PC-9 (cell line): ENCODE measurements at places on chromosomes 12 and 14. TPM values are rescaled to one million over a fixed set of nuclear protein-coding genes. Genes with fewer than 3 reads are reported as not detected.

- no peak for DNase-seq
Observed at GRCh38 chr14:22448035-22448904, 140.8 kb downstream of the DAD1 start.

TAS2R31 gene
- 3.1 and 3.5 TPM in 2 replicates for total RNA-seq

- no peak for DNase-seq
Observed at GRCh38 chr12:56800221-56800620, 37.1 kb downstream of the HSD17B6 start.

ST8SIA1 gene
- 2.4 and 3.1 TPM in 2 replicates for total RNA-seq

DNA sequence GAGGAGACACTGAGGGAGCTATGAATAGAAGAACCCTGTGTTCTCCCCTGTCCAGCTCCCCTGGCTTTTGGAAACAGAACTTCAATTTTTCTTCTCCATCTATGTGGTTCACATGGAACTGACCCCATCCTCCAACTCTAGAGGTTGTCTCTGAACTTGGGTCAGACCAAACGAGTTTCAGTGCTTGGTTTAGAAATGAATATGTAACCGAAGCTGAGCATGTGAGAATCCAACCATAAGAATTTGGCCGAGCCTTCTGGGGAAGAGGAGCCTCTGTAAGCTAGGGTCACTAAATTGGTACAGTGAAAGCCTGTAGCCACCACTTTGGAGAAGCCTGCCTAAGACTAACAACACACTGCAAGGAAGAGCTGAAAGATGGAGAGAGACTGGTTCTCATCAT is 464.4 kb downstream of the ZFP36L1 start:
- DNase-seq, result no peak

PLD4 gene
- 0.05 TPM in 1 of 2 replicates, not detected in the other for total RNA-seq

- no peak for DNase-seq
Observed at GRCh38 chr12:54126029-54126695, 62.6 kb downstream of the SMUG1 start.

DNA sequence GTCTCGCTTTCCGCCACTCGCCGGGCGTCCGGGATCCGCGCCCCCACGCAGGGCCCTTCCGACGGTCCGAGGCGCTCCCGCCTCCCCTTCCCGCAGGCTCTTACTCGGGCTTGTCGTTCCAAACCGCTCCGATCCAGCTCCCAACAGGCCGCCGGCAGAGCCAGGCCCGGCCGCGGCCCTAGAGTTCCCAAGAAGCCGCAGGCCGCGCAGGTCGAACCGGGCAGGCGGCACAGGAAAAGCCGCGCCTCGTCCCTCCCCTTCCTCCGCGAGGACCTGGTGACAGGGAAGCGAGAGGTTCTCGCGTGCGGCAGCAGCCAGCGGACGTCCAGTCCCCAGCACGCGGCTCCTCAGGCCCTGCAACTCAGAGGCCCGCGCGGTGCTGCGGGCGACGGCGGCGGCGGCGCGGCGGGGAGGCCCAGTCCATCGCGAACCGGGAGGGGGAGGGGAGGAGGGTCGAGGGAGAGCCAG is 272 bp downstream of the HECTD1 start:
- peak; percentile 57 for DNase-seq

- DNase-seq, result peak; percentile 56
Observed at GRCh38 chr12:94262228-94263010, 114.0 kb downstream of the PLXNC1 start.

DNA sequence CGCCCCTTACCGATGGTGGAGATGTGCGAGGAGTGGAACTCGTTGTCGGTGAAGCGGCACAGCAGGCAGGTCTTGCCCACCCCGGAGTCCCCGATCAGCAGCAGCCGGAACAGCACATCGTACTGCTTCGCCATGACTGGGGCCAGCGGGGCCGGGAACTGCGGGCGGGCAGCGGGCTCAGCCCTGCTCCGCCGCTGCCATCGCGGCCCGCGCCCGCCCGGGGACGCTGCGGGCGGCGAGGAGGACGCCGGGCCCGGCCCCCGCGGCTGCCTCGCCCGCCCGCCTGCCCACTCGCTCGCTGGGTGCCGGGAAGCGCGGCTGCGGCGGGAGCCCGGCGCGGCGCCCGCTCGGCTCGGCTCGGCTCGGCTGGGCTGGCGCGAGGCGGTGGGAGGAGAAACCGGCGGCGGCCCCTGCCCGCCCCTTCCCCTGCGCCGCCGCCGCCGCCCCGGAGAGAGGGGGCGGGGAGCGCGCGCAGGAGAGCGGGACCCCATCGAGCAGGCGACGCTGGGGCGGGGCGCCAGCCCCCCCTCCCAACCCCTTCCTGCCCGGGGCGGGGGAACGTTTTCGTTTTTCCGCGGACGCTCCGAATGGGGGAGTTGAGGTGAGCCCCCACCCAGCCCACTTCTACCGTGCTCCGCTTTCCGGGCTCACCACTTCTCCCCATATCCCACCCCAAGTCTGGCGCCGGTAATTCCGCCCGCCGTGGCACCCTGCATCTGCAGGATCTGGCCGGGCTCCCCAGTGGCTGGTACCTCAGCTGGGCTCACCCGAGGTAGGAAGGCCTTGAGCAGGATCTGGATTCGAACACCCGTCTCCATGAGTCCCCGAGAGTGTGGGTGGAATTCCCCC is at the start of gene RAB15:
Gene RAB15, minus strand, starts transcription at position 394 of the 849 bp plus-strand sequence. Its CDS starts 260 bp downstream, at position 134.
- DNase-seq, result peak; percentile 42

DNA sequence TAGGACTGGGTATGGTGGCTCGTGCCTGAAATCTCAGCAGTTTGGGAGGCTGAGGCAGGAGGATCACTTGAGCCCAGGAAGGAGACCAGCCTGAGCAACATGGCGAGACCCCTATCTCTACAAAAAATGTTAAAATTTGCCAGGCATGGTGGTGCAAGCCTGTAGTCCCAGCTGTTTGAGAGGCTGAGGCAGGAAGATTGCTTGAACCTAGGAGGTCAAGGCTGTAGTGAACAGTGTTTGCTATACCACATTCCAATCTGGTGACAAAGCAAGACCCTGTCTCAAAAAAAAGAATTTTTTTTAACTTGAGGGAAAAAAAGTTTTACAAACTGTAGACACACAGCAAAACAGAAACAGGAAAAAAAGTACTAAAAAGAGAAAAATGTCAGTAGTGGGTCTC is 2.3 kb upstream of the MAP3K9 start:
- DNase-seq, result peak; percentile 59

- DNase-seq, result no peak
Observed at GRCh38 chr14:74347097-74347794, 1.0 kb upstream of the VRTN start.

DNA sequence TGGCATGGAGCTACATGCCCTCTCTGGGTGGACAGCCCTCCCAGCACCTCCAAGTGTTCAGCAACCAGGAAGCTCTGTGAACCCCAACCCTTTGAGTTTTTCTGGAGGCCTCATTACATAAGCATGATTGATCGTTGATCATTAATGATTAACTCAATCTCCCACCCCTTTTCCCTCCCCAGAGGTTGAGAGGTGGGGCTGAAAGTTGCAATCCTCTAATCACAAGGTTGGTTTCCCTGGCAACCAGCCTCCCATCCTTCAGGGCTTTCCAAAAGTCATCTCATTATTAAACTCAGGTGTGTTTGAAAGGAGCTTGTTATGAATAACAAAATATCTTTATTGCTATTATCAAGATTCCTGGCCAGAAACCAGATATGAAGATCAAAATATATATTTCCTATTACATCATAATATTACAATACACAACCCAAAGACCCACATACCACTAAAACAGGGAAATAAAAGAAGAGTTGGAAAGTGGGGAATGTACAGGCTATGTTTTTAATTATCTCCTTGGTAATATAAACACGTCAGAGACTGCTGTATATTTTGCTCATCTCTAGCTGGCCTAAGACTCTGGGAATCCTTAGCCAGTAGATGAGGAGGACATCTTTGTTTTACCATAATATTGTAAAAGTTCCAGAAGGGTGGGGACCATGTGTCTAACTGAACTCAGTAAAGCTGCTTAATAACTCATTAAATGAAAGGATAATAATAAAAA is 73.6 kb downstream of the SSPN start:
- DNase-seq, result no peak

GRCh38 chr12:93763746-93764147 is 86.6 kb downstream of the CRADD start:
- DNase-seq, result no peak

DNA sequence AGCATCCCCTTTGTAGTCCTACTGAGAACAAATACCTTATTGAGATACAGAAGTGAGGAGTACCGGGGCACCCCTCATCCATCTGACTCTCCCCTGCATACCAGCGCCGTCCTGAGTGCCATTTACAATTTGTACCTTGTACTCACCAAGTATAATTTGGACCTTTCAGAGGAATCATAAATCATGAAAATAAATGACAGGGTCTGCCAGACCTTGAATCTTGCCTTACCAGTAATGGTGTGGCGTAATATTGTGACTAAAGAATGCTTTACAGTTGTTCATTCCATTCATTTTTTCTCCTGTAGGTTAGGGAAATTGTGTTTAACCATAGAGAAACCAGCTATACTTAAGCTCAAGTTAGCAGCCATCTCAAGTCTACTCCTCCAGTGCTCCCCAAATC is 243.7 kb upstream of the RGS6 start:
- DNase-seq, result peak; percentile 74

DNA sequence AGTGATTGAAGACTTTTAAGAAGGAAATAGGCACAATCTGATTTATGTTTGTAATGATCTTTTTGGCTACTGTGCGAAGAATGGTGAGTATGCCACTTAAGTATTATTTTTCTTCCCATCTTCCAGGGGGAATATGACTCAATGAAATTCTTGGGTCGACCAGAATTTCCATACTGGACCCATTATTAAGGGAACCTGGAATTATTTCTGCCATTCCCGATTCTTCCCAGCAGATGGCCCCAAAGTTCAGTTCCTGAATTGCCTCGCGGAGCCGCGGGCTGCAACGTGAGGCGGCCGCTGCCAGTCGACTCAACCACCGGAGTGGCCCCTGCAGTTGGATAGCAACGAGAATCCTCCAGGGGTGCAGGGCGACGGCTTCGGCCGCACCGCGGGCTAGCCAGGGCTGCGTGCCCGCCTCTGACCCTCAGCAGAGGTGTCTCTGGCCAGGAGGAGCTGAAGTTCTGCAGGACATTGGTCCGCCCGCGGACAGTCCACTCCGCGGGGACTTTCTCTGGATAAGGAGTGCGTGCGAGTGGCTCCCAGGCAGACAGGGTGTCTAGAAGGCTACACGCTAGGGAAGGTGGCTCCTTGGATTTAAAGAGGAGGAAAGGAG is 628 bp upstream of the TSHR start:
- peak; percentile 47 for DNase-seq
